ENCODE measurements at places on chromosomes 4 and X.

DNA sequence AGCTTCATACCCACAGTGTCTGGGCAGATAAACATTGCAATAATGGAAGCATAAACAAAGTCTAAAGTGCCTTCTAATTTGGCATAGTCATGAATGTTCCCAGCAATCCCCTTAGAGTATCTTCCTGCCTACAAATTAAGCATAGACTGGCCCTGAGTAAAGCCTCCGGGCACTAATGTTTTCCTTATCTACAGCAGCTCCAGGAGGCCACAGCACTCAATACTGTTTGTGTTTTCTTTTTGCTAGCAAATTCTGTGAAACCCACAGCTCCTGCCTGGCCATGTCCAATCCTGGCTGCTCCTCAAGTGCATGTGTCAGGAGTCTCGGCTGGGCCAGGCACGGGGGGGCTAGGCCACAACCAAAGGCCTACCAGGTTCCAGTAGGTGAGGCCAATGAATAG, 102.7 kb upstream of the TBC1D9 start:
- DNase-seq, result no peak

DNA sequence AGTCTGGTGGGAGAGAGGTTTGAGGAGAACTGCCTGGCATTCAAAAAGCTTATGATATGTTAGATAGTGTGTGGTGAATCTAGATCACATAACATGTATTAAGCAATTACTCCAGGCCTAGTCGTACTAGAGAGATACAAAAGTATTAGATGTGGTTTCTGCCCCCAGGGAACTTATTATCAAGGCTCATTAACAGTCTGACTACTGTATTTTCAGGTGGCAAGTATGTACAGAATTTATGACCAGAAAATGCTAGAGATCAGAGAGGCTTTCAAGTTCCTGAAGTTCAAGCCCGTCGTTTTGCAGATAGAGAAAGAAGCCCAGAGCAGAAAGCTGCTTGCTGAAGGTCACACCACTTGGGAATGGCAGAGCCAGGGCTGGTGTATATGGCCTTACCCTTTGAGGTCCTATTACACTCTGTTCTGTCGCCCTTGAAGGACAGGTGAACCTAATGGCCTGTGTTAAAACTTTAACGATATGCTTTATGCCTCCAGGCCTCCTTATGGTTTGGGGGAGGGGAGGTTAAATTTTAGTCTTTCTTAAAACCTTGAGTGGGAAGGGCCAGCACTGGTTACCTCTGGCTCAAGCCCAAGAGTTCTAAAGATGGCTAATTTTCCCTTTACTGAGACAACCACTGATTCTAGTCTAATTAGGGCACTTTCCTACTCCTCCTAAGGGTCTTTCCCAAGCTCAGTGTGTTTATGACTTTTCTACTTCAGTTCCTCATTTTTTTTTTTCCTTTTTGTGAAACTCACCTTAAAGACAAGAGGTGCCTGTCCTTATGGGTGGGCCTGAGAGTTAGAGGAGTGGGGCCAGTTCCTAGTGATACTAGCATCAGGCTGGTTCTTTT, 19.9 kb downstream of the TMEM164 start:
- no peak for DNase-seq

DNA sequence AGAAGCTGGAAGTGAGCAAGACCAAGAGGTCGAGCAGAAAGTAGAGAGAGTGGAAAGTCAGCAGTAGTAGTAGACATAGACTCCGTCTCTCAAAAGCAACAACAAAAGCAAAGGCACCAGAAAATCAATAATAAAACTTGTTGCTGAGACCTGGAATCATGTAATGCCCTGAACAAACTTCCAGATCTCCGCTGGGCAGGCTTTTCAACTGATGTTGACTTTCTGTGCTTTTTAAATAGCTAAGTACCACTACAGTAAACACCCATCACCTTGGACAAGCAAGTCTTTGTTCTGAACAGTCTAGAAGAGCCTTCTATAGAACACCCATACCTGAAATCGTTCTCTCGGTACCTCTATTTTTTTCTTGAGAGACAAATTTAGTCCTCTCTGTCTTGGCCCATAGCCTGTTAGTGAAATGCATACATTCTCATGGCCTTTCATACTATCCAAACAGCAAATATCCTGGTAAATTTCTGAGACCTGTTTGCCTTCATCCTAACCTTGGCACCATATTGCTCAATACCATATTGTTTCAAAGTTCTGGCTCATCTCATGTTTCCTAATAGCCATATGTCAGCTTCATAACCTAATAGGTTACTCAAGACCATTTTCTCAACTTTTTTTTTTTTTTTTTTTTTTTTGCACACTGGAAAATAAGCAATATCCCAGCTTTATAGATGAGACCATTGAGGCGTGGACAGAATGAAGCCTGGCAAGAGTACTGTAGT, 200.6 kb upstream of the RBPJ start:
- DNase-seq, result no peak

GRCh38 chr4:52853351-52853750, 8.8 kb upstream of the RASL11B start:
- DNase-seq, result no peak

DNA sequence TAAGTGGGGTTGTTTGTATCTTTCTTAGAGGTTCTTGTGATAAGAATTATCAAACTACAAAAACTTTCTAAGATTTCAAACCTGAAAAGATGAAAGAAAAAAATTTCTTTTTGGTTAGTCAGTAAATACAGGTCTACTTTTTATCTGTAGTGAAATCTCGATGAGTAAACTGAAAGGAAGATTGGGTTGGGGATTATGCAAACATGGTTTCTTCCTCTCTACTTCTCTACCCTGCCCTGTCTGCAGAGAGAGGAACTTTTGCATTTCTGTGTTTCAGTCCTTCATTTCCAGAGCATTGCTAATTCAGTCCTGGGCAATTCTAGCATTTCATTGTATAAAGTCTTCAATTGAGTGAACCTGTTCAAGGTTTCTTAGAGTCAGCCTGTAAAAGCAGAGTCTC, 51.6 kb upstream of the IL2 start:
- no peak for DNase-seq

DNA sequence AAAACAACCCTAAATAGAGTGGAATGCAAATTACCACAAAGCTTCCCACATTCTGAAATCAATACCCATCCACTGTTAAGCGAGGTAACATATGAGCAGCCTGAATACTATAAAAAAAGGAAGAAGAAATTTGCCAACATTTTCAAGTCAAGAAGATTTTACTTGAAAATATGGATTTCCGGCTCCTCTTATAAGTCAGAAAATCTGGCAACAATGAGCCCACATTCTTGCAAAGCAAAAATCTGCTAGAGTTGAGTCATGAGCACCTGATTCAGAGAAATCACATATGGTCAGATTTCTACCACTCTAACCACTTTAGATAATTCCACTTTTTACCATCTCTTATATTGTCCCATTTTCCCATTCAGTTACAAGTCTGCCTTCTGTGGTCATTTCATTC, 395.7 kb downstream of the DTHD1 start:
- DNase-seq, result no peak

GRCh38 chrX:28058901-28059300, 77.7 kb upstream of the DCAF8L1 start:
- no peak for DNase-seq

- no peak for DNase-seq
Observed at GRCh38 chr4:80219301-80220025, 22.2 kb downstream of the PRDM8 start.

DNA sequence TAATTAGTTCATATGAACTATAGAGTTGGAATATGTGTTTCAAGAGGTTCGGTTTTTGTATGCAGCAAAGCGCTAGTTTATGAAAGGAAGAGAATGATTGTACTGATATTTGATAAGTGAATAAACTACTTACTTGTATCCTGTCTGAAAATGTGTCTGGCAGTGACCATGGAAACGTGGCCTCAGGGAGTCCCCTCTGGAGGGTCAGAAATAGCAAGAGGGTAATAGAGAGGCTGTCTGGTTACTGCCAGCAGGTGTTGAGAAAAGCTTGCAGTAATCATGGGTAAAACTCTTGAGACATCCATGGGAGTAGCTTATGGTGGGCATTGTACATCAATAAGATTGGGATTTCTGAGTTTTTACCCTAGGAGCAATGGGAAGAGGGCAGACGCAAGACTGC, 77.1 kb downstream of the DCLK2 start:
- DNase-seq, result no peak

DNA sequence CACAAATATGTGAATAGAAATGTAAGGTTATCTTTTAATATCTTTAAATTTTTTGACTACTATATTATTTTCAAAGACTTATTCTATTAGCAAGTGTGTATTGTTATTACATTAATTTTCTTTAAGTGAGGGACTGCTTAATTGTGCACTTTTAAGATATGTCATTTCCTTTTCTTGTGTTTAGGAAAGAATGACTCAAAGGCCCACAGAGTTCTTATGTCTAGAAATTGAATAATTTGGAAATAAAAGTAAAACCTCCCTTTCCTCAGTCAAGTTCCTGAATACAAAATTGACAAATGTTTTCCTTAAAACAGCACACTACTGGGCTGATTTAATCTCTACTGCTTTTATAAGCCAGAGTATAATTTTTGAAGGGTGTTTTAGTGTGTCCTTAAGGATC, 169.7 kb downstream of the TMEM47 start:
- no peak for DNase-seq

GRCh38 chr4:48779095-48779997, 733 bp downstream of the FRYL start:
- peak; percentile 84 for DNase-seq

GRCh38 chrX:146614663-146615478, 194.7 kb upstream of the CXorf51B start:
- no peak for DNase-seq

- no peak for DNase-seq
Observed at GRCh38 chr4:79547851-79548250, 139.8 kb upstream of the GK2 start.

GRCh38 chr4:572594-572993, 3.5 kb downstream of the TMEM271 start:
- DNase-seq, result no peak

- DNase-seq, result no peak
Observed at GRCh38 chr4:165478260-165478659, 99.5 kb downstream of the CPE start.

DNA sequence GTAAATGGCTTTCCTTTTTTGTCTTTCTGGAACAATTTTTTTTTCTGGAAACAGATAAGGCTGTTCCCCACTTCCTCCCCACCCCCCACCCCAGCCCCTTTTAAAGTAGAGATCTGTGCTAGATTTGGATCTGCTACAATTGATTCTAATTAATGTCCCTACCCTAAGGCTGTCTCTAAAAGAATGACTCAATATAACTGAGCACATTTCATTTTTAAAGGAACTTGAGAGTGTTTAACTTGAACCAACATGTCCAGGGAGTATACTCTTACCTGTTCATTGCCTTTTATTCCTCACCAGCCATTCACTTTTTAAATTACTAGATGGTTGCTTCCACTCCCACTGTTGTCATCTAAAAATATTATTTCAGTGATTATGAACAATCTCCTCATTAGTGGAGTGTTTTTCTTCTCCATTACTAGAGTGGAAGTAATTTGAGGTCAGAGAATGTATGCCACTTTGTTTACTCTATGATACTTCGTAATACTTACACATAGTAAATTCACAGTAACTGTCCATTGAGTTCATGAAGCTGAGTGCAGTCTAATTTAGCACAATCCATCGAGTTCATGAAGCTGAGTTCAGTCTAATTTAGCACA, 14.1 kb upstream of the CNOT6L start:
- DNase-seq, result no peak

GRCh38 chrX:274904-275475, 6.2 kb upstream of the PLCXD1 start:
- no peak for DNase-seq

DNA sequence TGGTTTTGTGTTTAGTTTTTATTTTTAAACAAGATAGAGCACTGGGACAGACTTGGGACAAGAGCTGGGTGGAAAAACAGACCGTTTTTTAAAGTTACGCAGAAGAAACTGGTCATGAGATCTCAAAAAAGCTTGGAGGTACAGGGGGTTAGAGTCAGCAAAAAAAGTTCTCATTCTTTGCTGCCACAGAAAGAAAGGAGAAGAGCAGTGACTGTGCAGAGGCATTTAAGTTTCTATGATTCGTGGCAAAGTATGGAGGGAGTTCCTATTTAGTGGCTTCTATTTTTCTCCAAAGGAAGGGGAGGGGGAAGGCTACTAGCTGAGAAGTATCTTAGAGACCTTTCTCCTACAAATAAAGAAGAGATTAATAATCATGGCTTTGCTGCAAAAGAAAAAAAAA, 68.3 kb downstream of the MANBA start:
- DNase-seq, result no peak

GRCh38 chr4:45294464-45294863, 568.1 kb upstream of the GNPDA2 start:
- no peak for DNase-seq

DNA sequence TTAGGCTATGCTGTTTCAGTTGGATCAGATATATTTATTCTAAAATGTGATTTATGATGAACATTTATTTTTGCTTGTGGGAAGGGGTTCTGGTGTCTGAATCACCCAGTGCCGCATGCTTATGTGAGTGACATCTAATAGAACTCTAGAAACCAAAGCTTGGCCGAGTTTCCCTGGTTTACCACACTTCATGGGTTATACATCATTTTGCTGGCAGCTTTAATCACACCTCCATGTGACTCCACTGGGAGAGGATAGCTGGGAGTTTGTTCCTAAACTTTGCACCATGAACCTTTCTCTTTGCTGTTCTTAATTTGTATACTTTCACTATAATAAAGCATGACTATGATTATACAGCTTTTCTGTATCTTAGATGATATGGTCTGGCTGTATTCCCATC, 382.9 kb downstream of the INPP4B start:
- no peak for DNase-seq

DNA sequence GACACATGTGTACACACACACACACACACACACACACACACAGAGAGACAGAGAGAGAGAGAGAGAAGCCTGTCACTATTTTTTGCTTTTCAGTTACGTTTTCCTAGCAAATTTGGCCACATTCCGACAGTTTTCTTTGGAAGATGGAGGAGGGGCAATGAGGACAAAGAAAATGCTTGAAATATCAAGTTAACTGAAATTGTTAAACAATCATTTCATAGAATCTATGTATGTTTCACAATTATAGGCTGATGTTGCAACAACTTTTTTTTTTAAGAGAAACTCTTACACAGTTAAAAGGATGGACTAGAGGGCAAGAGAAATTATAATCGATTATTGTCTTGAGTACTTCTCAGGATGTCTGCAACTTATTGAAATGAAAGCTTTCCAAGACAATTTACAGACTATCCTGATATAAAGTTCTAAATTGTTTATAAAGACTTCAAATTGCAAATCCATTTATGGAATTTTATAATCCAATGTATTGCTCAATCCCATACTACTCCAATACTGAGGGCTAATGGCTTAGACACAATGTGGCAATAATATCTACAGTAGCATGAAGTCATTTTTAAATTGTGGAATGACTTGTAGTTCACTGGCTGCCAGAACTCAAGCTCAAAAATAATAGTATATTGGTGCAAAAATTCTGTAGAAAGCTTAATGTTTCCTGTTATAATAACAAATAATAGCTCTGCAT, 647.0 kb upstream of the PCDH7 start:
- no peak for DNase-seq

DNA sequence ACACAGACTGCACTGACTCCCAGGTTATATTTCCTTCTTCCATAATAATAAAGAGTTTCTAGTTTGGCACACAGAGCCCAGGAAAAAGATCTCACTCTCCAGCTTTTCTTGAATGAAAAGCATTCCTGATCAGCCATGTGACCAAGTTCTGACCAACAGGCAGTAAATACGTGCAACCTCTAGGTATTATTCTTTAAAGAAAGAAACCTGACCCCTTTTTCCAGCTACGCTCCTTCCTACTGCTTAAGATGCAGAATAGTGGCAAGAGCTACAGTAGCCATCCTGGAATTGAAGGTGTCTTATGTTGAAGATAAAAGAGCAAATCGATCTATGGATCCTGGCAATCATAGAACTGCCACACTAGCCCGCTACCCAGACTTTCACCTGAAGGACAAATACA, 76.7 kb downstream of the LRBA start:
- no peak for DNase-seq

- no peak for DNase-seq
Observed at GRCh38 chr4:184715526-184715925, 18.4 kb downstream of the CENPU start.

Data from GM20000 (cell line).